NCI-H2081 treated with DMSO at 0.1 percent for 48 hours (cell line): ENCODE measurements at places on chromosomes 6 and 20.

DNA sequence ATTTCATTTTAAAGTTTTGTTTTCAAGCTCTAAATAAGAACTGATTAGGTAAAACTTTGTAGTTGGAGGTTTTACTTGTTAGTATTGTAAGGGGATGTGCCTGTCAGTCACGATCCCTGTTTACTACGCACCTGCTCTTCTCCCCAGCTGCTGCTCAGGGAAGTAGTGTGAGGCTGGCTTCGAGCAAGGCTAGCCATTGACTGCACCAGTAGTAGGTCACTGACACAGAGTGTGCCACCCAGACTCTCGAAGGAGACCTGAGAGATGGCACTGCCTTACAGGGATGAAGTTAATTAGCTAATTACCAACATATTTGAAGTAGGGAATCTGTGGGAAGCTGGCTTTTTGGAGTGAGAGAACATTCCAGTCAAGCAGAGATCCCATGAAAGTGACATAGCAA is 89.2 kb downstream of the DNAH8 start:
- DNase-seq = no peak

- DNase-seq = no peak
Observed at GRCh38 chr6:95309545-95309944, 267.8 kb upstream of the MANEA start.

- DNase-seq = no peak
Observed at GRCh38 chr6:164114651-164115050, 700.1 kb downstream of the QKI start.

- DNase-seq = no peak
Observed at GRCh38 chr20:61127311-61128039, 124.6 kb upstream of the CDH4 start.

- no peak for DNase-seq
Observed at GRCh38 chr6:168155193-168155592, 76.2 kb upstream of the FRMD1 start.

- DNase-seq = no peak
Observed at GRCh38 chr6:134253681-134254080, 64.2 kb downstream of the SGK1 start.

DNA sequence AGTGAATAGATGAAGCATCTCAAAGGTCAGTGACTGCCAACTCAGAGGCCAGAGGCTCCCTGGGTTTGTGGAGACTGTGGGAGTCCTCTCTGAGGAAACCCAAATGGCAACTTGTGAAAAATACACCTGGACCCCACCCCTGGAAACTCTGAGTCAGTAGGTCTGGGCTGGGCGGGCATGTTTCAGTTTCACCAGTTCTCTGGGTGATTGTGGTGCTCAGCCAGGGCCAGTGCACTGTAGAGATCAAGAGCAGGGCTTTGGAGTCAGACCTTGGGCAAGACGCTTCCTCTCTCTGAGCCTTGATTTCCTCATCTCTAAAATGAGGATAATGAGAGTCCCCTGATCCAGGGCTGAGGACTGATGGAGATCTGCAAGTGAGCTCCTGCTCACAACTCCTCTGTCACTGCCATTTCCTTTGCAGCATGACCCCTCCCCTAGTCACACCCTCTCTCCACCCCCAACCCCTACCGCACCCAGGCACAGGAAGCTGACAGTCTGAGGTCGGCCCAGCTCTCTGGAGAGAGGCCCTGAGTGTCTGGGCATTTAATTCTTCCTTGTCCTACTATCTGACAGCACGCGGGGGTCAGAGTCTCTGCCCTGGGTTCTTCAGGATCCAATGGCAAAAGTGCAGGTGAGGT is 5.1 kb downstream of the DEF6 start:
- DNase-seq = no peak

GRCh38 chr6:128806261-128806660 is 76.7 kb upstream of the LAMA2 start:
- no peak for DNase-seq

DNA sequence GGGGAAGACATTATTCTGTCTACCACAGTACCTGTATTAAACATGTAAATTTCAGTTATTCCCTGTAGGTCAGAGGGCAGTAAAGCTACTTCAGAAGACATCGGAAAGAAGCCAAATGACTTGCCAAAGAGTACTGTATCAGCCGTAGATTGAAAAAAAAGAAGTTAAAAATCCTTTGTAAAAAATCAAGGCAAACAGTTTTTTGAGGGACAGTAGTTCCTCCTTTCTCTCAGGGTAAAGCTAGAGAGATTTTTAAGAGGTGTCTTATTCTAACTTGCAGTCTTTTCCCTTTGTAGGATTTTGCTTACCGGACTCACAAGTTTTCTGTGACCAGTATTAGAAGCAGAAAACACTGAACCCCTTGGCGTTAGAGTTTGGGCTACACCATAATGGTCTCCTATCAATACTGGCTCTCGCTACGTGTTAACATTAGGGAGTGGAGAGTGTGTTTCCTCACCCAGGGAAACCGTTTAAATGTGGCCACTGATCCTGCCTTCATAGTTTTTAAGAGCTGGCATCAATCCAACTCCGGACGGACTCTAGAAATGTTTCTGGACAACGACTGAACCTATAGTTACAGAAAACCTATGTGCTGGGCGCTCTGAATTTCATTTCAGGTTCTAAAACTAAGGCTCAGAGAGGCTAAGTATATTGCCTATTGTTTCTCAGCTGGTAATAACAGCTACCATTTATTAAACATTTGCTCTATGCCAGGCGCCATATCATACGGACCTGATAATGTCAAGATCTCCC is 1.3 kb upstream of the ASXL1 start:
- no peak for DNase-seq

DNA sequence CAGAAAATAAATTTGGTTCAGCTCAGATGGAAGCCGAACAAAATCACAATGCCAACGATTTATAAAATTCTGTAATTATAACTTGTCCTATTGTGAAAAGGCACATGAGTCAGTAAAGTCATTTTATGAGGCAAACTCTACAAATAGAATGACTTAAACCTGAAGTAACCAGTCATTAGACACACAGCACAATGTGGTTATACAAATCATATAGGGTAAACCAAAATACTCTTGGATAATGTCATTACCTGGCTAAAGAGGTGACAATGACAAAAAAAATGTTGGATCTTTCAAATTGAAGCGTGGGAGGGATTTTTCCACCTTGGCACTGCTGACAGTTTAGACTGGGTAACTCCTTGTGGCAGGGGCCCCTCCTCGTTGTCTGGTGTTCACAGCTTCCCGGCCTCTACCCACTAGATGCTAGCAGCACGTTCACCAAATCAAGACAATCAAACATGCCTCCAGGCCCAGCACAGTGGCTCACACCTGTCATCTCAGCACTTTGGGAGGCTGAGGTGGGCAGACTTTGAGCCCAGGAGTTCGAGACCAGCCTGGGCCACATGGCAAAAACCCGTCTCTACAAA is 5.0 kb downstream of the ANKRD60 start:
- DNase-seq = no peak

- DNase-seq = no peak
Observed at GRCh38 chr6:111222341-111222740, 135.0 kb downstream of the SLC16A10 start.

GRCh38 chr20:46025376-46025783 is 3.6 kb upstream of the SLC12A5 start:
- no peak for DNase-seq

DNA sequence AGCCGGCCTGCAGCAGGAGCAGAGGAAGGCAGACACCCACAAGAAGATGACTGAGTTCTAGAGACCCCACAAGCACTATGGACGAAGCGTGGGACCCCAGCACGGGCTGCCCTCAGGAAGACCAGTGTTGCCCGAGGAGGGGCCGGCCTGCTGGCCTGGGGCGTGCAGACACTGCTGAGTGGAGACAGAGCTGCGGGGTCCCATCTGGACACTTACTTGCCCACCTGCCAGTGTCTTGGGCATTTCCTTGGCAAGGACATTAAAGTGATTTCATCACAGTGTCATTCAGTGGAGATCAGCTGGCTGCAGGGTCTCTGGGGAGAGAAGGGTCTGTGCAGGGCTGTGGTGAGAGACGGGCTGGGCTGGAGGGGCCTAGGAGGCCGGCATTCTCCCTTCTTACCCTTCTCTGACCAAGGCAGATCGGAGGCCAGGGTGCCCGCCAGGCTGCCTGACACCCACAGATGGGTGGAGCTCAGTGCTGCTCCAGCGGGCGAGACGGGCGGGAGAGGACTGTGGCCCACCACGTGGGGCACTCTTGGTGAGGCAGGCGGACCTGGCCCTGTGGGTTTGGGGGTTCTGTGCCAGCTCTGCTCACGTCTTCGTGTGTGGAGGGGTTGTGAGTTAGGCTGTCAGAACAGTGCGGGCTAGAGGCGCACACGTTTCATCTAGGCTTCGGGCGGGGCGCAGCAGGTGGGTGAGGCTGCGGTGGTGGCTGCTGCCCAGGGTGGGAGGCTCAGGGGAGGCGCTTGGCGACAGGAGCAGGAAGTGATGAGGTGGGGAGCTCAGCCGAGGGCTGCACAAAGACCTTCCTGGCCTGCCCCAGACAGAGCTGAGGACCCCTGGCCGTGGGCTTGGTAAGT is at the start of gene LIME1:
TSS of gene LIME1 (plus strand) at position 806 of the 860 bp plus-strand sequence. CDS start 886 bp downstream, outside the sequence.
- DNase-seq = no peak

- DNase-seq = no peak
Observed at GRCh38 chr6:4872841-4873240, 96.6 kb downstream of the CDYL start.

DNA sequence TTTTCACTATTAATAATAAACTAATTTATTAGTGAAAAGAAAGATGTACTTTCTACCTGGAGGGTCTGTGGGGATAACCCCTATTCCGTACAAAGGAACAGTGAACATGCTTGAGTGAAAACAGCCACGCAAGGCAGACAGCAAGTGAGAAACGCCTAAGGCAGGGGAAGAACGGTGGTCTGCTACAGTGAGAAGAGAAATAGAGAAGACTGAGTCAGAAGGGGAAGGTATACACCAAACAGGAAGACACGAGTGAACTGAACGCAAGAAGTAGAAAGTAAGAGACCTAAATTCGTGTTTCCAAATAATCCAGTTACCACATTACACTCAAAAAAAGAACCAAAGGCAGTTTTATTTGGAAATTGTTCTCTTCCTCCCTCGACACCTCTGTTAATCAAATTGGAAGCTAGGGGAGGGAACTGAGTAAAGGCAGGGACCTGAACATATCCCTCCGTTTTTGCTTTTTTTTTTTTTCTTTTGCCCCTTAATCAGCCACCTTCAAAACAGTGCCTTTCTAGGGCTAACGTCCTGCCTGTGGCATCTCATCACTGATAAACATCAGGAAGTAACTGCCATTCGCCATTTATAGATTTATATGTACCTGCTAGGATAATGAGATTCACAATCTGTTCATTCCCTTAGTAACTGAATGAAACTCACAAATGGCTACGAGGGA is 48.9 kb downstream of the ATXN1 start:
- no peak for DNase-seq

- no peak for DNase-seq
Observed at GRCh38 chr6:49918787-49919186, 45.2 kb downstream of the DEFB114 start.

GRCh38 chr6:35470663-35471120 is 2.5 kb downstream of the RPL10A start:
- DNase-seq = no peak

DNA sequence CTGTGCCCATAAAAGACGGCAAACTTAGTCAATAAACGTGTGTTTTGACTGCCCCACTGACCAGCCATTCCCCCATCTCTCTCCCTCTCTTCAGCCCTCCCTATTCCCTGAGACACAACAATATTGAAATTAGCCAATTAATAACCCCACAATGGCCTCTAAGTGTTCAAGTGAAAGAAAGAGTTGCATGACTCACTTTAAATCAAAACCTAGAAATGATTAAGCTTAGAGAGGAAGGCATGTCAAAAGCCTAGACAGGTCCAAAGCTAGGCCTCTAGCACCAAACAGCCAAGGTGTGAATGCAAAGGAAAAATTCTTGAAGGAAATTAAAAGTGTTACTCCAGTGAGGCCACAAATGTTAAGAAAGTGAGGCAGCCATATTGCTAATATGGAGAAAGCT is 261.6 kb upstream of the TBX18 start:
- DNase-seq = no peak

DNA sequence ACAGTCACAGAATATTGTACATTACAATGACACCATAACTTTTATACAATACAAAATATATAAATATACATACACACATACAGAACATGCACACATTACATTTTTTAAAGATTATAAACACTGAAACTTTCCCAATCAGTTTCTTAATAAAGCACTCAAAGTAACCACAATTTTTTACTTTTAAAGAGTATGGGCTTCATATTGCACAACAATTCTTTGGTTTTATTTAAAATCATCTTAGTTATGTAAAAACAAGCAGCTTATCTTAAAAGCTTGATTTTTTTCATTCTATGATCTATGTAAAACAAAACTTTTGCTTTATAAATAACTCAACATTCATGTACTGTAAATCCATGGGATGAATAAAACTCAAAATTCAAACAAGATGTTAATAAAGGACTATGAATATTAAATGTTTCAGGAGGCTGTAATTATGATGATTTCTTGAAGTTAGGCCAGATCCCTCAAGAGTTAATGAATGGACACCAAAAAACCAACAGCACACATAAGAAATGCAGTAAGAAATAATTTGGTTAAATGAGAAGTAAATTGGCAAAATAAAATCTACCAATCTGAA is 93.1 kb upstream of the BCLAF1 start:
- no peak for DNase-seq

- DNase-seq = no peak
Observed at GRCh38 chr6:162100096-162100495, 627.5 kb downstream of the PRKN start.

DNA sequence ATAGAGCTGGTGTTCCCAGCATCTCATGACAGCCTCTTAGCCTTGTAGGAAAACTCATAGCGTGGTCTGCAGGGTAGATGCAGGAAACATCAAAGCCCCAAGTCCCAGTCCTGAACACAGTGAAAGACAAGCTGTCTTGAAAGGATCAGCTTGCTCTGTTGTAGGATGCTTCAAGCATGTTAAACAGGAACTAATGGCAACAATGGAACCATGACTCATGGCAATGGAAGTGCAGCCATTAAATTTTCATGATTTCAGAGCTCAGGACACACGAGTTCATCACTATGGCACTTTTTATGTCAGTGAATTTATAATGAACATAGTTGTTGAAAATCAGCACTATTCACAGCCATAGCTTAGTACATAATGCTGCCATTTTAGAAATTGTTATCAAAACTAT is 367.7 kb downstream of the KIF16B start:
- no peak for DNase-seq

GRCh38 chr6:107732461-107732860 is 91.7 kb downstream of the SCML4 start:
- no peak for DNase-seq

- DNase-seq = no peak
Observed at GRCh38 chr6:150213301-150213700, 70.5 kb downstream of the PPP1R14C start.

GRCh38 chr6:63418741-63419140 is 99.0 kb upstream of the LGSN start:
- no peak for DNase-seq
